Hematopoietic multipotent progenitor cell (in vitro differentiated cells): ENCODE measurements at places on chromosomes 7 and 10. TPM values are rescaled to one million over a fixed set of nuclear protein-coding genes. Genes with fewer than 3 reads are reported as not detected.
A peak's percentile ranks its signal among the peaks of the same experiment; 100 is the strongest.

GRCh38 chr10:111004016-111004415 is 72.8 kb upstream of the ADRA2A start:
- DNase-seq: no peak

GRCh38 chr10:78556705-78557432 is 511.9 kb upstream of the ZMIZ1 start:
- DNase-seq: no peak

GRCh38 chr10:3192856-3193635 is 20.5 kb upstream of the PITRM1 start:
- peak; percentile 28 for DNase-seq

- no peak for DNase-seq
These were observed 182.2 kb downstream of the ADK start for GRCh38 chr10:74333174-74333573.

The TWIST1 gene
- 0.27 TPM for total RNA-seq

DNA sequence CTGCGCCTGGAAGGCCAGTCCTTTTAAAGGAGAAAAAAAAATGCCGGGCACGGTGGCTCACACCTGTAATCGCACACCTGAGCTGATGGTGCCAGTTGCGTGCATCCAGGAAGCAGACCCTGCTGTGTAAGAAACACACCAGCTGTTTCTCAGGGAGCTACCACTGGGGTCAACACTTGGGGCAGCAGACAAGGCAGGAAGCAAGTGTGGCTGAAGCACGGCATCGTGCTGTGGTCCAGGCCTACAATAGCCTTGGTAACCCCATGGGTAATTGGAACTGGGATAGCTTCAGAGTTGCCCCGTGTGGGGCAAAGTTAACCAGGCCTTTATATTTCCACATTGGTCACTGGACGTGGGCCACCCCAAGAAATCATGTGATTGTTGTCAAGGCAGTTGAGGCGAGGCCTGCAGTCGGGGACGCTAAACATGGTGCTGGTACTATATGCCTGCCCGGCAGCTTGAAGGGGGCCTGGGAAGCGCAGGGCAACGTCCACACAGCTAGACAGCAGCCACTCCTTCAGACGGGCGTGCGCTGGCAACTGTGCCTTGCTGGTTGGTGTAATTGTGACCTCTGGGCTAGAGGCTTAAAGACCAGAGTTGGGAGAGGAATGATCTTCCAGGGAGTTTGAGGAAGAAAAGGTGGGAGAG is 2.5 kb upstream of the TACR2 start:
- DNase-seq: no peak

The CNOT4 gene
- total RNA-seq: 8.9 TPM

DNA sequence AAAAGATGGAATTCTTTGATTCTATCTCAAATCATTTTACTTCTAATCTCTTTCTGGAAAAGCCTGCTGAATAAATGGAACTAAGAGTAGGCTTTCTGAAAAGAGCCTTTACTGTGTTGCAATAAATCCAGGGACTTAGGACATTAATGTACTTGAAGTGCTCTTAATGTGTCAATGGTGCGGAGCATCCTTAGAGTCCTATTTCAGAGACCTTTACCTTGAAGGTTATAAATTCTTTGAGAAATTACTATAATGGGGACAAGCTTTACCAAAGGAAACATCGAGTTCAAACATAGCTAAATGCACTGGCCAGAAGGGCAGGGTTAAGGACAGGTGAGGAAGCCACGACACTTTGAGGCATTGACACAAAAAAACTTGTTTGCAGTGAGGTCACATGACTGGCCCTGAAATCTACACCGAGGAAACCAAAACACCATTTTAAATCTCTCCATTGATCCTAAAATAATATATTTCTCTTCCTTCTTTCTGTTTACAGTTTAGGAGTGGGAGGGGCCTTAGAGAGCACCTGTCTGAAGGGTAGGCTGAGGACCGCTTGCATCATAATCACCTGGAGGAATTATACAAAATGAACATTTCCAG is 48.1 kb upstream of the EXOC6 start:
- no peak for DNase-seq

GRCh38 chr7:50357426-50357825 is 52.9 kb downstream of the IKZF1 start:
- DNase-seq: no peak
